ENCODE measurements at places on chromosomes 4 and X. TPM values are rescaled to one million over a fixed set of nuclear protein-coding genes. Genes with fewer than 3 reads are reported as not detected.
A peak's percentile ranks its signal among the peaks of the same experiment; 100 is the strongest.

GRCh38 chr4:83297548-83298260, 13.1 kb upstream of the COQ2 start:
- no peak for DNase-seq

DNA sequence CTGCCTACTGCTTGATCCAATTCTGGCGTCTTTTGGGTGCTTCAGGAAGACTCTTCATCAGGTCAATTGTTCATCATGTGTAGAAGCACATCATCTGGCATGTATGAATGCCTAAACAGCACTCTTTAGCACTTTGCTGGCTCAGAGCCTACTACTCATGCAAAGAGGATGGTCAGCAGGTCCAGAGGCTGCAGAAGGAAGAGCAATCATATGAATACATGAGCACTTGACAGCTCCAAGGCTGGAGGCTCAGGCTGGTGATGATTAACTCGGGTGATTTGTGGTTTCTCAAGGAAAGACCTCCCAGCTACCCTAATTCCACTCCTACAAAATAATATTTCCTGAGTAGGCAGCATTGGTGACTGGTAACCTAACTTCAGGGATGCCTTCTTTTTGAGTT, 103.8 kb upstream of the CXCL13 start:
- peak; percentile 19 for DNase-seq

GRCh38 chrX:42519666-42520231, 258.2 kb downstream of the PPP1R2C start:
- DNase-seq = peak; percentile 28

GRCh38 chr4:172919269-172919668, 249.3 kb upstream of the GALNT7 start:
- no peak for DNase-seq

LRCH2 gene
- total RNA-seq = not detected

CT45A1 gene
- total RNA-seq = not detected

AGTR2 gene
- not detected for total RNA-seq
